ENCODE measurements at places on chromosomes 4 and X. TPM values are rescaled to one million over a fixed set of nuclear protein-coding genes. Genes with fewer than 3 reads are reported as not detected.

Gene ARHGAP6
- 29.6 TPM for total RNA-seq

Gene TRMT10A
- 12.5 TPM for total RNA-seq

Gene RTL3
- total RNA-seq = not detected

Gene ATG4A
- total RNA-seq = 12.4 TPM

DNA sequence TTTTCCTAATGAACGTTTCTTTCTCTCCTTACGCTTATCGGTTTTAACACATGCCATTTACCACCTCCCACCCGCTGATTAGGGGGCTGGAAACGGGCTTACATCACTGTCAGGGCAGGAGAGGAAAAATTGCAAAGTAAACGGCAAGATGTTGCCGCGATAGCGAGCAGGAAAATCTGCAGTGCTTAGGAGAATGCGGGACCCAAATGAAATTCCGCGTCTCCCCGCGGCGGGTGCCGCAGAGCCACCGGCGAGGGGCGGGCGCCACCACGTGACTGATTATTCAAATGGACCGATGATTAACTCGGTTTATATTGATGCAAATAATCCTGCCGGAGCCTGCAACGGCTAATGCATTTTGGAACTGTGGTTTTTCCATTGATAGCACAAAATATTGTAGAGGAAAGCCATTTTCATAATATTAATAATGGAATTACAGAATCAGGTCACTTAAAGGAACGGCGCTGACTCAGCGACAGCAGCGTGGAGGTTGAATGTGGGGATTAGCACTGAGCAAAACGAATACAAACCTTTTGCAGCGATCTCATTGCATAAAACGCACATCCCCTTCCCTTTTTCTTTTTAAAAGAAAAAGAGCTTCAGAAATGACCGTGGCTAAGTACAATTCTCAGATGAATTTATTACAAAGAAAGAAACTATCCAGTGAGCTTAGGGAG is 224.2 kb downstream of the STIM2 start:
- DNase-seq = peak; percentile 42

- DNase-seq = no peak
These were observed 77.9 kb downstream of the FAT4 start for GRCh38 chr4:125392694-125393093.

- no peak for DNase-seq
These were observed 39.0 kb downstream of the ENPEP start for GRCh38 chr4:110514889-110515479.

DNA sequence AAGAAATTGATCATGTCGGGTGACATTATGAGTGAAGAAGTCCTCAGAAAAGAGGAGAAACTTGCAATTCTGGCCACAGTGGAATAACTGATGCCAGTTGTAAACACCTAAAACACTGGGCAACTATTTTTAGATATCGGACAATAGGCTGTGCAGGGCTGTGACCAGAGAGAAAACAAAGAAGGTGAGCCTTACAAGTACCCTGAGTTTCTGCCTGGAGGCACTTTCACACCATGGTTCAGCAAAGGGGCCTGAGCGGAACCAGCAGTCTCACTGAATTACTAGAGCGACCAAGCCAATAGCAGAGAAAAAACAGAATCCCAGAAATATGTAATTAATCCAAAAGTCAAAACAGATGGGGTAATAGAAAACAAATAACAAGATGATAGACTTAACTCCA is 11.2 kb downstream of the IRAK1 start:
- no peak for DNase-seq

DNA sequence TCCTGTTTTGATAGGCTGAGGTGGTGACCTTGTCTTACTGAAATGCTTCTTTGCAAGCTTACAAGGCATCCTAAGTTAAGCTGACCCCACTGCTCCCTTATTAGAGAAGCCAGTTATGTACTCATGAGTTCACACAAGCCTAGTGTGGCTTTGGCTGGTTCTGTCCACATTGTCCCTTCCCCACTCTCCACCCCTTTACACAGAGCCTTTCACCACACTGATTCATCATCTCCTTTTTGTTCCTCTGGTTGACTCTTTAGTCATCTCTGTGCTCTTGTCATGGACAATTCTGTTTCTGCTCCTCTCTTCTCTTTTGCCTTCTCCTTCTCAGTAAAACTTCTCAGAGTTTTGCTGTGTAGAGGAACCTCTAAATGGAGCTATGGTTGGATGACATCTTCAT is 4.9 kb downstream of the CHRNA9 start:
- no peak for DNase-seq

DNA sequence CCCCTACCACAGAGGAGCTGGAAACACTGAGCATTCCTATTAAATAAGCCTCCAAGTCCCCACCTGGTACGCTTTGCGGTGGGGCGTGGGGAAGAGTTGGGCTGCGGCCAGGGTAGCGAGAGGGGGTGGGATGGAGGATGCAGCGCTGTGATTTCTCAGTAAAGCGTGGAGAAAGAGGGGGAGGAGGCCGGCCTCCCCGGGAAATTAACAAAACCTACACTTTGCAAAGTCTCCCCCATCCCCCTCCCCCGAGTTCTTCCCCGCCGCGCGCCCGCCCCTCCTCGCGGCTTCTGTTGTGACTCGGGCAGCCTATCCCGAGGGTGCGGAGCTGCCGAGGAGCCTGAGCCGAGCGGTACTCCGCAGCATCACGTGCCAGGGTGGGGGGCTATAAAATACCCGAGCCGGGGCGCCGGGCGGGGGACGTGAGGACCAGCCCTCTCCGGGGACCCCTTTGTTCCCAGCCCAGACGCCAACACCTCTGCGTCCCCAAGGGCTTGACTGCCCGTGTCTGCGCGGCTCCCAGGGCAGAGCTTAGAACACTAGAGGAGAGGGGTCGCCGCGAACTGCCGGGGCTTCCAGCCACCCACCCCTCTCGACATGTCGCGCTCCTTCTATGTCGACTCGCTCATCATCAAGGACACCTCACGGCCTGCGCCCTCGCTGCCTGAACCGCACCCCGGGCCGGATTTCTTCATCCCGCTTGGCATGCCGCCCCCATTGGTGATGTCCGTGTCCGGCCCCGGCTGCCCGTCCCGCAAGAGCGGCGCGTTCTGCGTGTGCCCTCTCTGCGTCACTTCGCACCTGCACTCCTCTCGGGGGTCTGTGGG is at the start of gene GSX2:
Gene GSX2, plus strand, starts transcription at position 416 of the 827 bp plus-strand sequence. Its CDS starts 182 bp downstream, at position 598.
- no peak for DNase-seq

Data from ureter (tissue), 1 donor.